ENCODE measurements at places on chromosomes 16 and 17.

DNA sequence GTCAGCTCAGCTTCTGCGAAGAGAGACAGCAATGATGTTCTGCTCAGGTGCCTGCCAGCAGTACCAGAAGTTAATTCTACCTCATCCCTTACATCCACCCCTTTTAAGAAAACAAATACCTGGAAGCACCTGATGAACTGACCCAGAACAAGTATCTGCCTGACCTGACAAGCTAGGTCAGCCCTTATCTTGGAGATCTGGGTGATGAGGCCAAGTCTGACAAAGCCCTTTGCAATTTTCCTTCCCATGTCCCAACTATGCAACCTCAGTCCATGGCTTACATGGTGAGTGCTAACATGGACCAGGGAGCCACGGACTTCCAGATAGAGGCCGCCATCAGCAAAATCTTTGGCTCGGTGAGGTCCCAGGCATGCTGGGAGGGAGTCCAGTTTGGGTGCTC, 3.6 kb downstream of the ACADVL start:
- no peak for ATAC-seq

- no peak for ATAC-seq
Observed at GRCh38 chr16:51393381-51394005, 242.4 kb upstream of the SALL1 start.

DNA sequence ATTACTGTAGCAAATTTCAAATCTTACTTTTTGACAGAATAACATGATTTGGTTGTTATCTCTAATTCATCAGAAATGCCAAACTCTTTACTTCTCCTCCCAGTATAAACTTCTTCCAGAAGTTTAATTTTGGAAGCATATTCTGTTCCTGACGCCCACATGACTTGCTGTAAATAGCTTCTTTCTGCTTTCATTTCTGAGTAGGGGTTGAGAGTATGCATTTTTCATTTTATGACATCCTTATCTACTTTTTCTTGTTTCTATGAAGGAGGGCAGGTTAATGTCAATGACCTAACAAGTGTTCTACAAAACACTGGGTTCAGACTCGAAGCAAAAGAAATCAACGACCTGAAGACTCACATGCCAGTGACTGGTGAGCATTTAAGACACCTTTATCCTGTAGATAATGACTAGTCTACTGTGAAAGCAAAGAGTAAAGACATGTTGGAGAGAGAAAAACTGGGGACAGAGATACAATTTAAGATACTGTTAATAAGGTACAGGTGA, 36.5 kb upstream of the EFCAB3 start:
- no peak for ATAC-seq

DNA sequence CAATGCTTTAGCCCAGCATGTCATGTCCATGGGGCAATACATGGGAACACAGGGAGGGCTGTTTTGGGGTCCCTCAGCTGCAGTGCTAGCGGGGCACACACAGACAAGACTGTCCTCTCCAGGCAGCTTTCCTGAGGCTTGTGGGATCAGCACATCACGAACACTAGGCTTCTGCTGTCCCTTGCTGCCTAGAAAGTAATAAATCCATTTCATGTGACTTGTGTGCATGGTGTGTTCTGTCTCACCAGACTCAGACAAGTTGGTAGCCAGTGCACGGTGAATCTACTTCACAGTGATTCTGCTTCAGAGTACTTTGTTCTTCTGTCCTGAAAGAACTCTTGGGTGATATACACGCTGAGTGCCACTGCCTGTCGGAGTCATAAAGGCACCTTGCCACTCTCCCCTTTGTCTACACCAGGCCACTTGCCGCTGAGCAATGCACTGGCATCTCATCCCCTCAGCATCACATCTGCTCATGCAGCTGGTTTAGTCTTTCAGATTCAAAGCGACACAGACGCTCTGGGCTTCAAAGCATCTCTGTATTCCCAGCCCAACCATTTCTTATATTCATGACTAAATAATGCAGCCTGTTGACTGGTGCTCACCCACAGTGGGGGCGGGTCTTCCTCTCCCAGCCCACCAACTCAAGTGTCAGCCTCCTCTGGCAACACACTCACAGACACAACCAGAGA, 95.2 kb upstream of the COX10 start:
- no peak for ATAC-seq

- no peak for ATAC-seq
Observed at GRCh38 chr17:31512104-31512740, 120.7 kb downstream of the RAB11FIP4 start.

DNA sequence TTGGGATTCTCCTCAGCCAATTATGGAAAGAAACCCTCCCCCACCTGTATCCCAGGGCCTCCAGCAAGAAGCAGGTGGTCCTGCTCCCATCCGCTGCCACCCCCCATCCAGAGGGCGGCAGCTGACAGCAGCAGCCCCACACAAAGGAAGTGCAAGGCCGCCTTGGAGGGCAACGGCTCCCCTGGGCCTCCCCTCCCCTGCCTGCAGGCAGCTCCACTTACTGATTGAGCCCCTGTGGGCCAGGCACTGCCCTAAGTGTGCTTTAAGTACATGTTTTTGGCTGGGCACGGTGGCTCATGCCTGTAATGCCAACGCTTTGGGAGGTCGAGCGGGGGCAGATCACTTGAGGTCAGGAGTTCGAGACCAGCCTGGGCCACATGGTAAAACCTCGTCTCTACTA, 257.6 kb downstream of the PARN start:
- no peak for ATAC-seq
